ENCODE measurements at places on chromosomes 1 and 21.

- DNase-seq: no peak
These were observed 985 bp downstream of the SYT6 start for GRCh38 chr1:114152508-114153260.

DNA sequence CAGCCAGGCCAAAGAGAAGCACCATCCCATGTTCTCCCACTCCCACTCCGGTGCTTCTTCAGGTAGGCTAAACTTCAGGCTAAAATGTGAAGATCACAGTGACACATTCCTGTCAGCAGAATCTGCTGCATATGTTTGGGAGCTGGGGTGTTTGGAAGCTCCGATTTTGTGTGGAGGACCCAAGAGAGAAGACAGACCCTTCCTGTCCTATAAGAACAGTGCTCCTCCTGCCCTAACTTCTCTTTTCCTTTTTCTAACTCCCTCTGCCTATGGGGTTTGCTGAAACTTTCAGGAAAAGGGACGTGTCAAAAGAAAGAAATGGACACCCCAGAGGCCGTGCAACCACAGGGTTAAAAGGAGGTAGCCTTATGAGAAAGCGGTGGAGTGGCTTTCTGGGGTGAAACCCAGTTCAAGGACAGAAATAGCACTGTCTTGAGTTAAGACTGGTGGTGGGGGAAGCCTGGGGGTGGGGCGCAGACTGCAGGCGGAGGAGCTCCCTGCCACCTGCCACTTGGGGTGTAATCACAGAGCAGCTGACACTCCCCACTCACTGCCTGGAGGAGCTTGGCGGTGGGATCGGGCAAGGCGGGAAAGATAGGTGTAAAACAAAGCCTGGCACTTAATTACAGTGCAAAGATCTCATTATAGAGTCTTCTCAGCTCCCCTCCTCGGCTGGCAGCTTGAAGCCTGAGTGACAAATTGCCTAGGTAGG lies 645 bp upstream of the TLR5 start:
- no peak for DNase-seq

- DNase-seq: no peak
These were observed at the start of gene COL18A1 for GRCh38 chr21:45404730-45405270. Gene COL18A1, plus strand, starts transcription at chr21:45405165. Its CDS starts 66 bp downstream, at chr21:45405231.

DNA sequence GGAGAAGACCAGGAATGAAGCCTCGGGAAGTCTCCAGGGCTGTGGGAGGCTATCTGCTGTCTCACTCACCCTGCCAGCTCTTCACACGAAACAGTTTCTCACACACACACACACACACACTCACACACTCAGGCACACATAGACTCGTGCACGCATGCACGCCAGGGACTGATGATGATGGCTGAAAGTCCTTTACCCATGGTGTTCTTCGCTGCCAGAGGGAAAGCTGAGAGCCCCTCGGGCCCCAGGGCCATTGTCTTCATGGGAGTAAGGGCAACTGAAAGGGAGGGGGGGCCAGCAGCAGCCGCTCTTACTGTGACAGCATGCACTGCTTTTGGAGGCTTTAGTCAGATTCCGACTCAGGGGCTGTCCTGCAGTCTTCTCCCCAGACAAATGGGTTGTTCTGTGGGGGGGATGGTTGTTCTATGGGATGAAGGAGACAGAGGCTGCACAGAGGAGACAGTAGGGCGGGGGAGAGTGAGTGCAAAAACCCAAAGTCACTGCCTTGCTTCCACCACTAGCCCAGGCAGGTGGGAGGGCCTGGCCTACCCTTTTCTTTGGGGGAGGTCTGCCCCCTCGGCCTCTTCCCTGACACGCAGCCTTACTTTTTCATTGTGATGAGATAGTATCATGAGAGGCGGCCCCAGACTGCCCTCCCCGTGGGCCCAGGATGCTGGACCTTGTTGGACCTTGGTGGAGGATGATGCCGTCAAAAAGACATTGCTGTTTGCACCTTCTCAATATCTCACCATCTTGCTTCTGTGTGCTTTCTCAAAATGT lies 29.0 kb downstream of the STUM start:
- no peak for DNase-seq

- no peak for DNase-seq
These were observed 2.8 kb downstream of the SPATC1L start for GRCh38 chr21:46181436-46181835.

- no peak for DNase-seq
These were observed 85.8 kb upstream of the KCNJ15 start for GRCh38 chr21:38170704-38171682.

DNA sequence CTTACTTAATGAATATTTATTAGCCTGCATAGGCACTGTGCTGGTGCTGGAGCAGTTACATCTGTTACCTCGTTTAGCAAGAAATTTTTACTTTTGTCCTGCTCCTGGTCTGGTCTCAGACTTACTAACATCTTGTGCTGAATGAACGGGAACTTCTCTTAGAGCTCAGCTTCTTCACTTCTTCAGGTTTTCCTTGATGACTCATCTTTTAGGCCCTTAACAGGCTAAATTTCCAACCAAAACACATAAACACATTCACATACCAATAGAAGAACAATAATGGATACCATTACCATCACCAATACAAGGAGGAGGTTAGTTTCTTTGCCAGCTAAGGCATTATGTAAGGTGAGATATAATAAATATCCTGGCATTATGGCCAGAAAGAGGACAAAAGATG lies 68.9 kb downstream of the IFI44 start:
- DNase-seq: no peak

DNA sequence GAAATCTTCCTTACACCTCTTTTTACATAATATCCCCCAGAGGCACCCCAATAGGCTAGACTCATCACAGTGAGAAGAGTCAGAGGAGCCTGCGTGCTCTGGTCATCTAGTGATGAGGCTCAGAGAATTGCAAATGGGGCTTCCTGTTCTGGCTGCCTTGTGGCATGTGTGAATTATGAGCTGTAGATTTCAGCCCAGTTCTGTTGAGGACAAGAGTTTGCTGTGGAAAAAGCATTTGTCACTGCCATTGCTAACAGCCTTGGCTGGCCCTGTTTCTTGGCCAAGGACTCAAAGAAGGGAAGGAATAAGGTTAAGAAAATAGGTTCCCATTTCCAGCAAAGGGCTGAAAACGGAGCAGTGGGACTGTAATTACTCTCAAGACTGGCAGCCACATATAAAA lies 30.7 kb downstream of the MRAP start:
- DNase-seq: no peak

GRCh38 chr1:7379441-7379971 lies 391.6 kb upstream of the VAMP3 start:
- DNase-seq: no peak

GRCh38 chr1:9085306-9085940 lies 16.0 kb upstream of the SLC2A5 start:
- no peak for DNase-seq

DNA sequence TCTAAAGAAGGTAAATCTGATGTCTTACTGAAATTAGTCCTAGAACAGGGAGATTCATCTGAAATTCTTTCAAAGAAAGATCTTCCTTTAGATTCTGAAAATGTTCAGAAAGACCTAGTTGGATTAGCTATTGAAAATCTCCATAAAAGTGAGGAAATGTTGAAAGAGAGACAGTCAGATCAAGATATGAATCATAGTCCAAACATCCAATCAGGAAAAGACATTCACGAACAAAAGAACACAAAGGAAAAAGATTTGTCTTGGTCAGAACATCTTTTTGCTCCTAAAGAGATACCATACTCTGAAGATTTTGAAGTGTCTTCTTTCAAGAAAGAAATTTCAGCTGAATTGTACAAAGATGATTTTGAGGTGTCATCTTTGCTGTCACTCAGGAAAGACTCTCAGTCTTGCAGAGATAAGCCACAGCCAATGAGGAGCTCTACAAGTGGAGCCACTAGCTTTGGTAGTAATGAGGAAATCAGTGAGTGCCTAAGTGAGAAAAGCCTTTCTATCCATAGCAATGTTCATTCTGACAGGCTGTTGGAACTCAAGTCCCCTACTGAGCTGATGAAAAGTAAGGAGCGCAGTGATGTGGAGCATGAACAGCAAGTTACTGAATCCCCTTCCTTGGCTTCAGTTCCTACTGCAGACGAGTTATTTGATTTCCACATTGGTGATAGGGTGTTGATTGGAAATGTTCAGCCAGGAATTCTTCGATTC lies 61.6 kb upstream of the QSOX1 start:
- DNase-seq: no peak

DNA sequence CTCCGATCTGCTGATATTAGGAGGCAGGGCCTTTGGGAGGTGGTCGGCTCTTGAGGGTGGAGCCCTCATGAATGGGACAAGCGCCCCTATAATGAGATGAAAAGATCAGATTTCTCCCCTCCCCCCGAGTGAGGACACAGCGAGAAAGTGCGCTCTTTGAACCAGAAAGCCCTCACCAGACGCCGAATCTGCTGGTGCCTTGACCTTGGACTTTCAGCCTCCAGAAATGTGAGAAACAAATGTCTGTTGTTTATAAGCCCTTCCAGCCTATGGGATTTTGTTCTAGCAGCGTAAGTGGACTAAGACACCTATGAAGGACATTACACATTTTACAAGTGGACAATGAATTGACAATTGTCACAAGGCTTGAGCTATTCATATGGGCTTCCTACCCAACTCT lies 80.2 kb downstream of the RIPK4 start:
- no peak for DNase-seq

- DNase-seq: no peak
These were observed 8.5 kb upstream of the CTRC start for GRCh38 chr1:15429701-15430149.

DNA sequence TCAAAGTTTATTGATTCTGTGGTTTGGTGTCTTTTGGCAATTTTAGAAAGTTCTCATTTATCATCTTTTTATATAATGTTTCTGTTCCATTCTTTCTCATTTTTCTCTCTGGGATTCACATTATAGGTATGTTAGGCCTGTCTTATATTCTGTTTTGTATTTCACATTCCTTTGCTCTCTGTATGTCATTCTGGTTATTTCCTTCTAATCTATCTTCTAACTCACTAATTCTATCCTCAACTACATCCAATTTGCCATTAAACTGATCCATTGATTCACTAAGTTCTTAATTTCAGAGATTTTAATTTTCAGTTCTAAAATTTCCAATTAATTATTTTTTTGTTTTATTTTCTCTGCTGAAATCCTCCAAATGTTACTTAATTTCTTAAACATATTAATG lies 234.8 kb downstream of the FOXD2 start:
- DNase-seq: no peak

DNA sequence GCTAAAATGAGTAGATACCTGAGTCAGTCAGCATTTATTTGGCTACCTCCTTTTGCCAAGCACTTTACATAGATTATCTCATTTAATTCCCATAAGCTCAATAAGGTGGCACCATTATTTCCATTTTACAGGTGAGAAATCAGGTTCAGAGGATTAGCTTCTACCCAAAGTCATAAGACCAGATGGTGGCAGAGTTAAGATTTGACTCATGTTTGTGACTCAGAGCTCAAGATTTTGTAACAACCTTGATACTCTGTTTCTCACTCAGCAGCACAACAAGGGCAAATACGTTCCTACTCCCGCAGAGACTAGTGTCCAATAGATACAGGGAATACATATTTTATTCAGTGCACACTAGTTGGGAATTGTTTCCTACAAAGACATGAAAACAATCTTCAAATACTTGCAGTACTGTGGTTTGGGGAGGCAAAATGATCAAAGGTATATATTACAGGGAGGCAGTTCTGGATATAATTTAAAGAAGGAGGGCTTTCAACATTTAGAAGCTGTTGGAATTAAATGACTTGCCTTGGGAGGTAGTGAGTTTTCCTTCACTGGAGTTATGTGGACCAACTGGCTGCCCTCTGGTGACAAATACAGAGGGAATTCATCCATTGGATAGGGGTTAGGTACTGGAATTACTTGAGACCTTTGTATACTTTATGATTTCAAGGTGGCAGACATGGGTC lies 3.6 kb downstream of the LEPR start:
- no peak for DNase-seq

DNA sequence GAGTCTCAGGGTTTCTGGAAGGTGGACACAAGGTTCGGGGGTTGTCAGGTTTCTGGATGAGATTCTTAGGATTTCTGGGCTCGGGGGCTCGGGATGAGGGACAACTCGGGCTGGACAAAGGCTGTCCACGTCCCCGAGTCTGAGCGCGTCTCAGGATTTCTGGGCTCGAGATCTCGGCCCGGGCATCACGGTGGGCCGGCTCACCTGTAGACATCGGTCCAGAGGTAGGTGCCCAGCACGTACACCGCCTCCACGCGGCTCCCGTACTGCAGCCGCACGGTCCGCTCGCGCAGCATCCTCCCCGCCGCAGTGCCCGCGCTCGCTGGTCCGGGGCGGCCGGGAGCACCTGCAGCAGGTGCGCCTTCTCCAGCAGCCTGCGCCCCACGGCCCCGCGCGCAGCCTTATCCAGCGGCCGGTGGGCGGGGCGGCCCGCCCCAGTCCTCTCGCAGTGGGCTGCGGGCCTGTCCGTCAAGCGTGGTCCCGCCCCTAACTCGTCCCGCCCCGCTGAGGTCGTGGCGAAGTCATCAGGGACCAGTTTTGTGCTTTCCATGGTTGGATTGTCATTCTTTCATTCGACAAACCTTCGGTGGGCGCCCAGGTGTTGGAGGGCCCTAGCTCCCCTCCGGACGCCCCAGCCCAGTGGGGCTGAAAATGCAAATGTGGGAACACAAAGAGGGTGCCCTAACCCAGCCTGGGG lies at the start of gene PADI2:
TSS of gene PADI2 (minus strand) at position 376 of the 697 bp plus-strand sequence. CDS start at position 296, 80 bp downstream.
- no peak for DNase-seq

DNA sequence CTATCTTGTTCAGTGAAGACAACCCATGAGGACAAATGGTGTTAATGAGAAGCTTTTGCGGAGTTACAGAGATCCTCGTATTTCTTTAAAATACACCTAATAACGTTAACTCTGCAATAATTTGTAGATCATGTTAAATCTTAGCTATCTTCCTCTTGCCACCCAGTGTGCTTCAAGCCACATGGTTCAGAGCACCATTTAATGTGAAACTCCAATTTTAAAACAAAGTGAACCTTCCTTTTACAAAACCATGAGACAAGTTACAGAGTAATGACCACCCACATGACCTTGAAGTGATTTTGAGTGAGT lies 1.7 kb upstream of the KCNE2 start:
- no peak for DNase-seq

DNA sequence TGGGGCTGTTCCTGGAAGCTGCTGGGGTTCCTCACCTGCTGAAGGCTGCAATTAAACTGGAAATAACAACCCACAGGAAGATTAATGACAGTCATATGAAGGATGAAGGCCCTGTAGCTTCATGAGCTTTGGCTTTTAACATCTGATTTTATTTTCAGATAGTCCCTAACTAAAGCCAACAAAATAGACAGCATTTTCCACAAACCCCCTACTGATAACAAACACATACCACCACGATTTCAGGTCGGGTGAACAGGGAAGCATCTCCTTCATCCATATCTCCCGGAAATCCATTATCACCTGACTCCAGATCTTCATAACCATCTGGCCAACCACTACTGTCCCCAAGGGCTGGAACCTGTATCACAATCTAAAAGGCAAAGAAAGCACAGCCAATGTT lies 169.6 kb downstream of the TGFBR3 start:
- no peak for DNase-seq

Data from SK-N-MC (cell line).